ENCODE measurements at places on chromosomes 11 and 22.

- peak; percentile 14 for DNase-seq
Observed at GRCh38 chr11:2778630-2779498, 79.1 kb upstream of the KCNQ1OT1 start.

GRCh38 chr11:67370351-67371076 lies 2.9 kb downstream of the CLCF1 start:
- DNase-seq, result no peak

DNA sequence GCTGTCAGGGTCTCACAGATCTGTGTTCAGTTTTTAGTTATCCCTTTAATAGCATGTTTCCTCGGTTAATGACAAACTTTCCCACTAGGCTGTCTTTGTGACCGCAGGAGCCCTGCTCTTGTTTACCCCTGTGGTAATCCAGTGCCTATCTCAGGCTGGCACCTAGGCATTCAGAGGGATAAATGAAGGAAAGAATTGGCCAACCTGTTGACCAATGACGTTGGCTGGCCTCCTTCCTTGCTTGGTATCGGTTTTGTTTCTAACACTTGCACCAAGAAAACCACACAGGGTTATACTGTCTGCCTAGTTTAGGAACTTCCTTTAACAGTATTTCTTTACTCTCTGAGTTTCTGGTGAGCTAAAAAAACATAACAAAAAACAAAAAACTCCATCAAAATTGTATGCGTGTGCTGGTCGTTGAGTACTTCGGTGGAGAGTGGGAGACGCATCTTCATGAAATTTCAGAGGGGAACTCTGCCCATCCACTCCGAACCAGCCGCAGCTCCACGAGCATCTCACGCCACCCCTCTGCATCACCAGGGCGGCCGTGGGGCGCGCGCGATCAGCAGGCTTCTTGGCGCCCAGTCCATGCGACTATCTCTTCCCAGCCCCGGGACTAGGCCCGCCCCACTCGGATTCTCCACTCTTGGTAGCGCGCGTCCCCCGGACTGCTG lies 563 bp upstream of the ENDOD1 start:
- DNase-seq, result no peak

GRCh38 chr11:87743007-87743406 lies 432.2 kb downstream of the RAB38 start:
- DNase-seq, result no peak

- no peak for DNase-seq
Observed at GRCh38 chr22:27213766-27214581, 556.6 kb downstream of the MIAT start.

DNA sequence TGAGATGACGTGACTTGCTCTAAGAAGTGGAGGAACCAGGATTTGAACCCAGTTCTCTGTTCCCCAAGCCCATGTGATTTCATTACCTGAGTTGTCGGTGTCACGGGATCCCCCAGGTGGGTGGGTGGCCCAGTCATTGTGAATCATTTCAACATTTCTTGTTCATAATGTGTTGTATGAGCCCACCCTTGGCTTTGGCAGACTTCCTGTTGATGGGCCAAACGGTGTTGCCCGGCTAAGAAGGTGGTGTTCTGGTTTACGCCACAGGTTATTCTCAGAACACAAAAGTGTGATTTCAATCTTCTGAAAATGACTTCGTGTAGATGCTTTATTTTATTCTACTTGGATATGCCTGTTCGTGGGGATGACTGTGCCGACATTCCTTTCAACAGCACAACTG lies 21.6 kb upstream of the ST14 start:
- DNase-seq, result no peak

DNA sequence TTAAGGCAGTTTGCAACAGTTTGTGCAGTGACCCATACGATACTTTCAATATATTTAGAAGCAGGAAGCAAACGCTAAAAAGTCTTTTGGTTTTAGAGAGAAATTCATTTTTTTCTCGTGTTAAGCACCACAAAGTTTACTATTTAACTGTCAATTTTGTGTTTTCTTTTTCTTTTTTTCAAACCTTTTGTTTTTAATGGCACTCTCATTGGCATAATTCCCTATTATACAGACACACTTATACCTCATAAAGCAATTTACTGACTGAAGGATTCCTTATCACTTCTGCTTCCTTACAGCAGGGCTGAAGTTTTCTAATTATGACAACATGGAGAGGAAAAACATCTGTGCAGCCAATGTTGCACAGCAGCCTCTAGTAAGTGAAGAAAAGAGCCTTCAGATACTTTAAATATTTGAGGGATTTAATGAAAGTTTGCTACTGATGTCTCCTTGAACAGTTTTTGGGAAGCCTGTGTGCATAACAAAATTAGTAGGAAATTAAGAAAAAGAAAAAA lies 2191.2 kb downstream of the LRRC4C start:
- DNase-seq, result no peak

DNA sequence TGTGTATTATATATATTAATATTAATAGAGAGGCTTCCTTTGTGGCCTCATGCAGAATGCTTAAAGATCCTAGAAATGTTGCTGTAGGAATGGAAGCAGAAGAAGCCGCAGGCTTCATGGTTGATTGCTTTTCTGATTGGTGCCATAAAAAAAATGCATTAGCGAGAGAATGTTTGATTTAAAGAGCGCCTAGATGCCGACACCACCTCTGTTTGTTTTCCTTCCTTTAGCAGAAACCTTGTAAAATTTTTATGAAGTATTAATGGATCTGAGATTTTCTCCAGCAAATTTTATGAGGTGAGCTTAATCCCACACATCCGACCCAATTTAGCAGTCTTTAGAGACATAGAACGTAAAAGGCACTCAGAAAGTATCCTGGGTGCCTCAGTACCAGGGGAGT lies 587.5 kb downstream of the NTM start:
- no peak for DNase-seq

GRCh38 chr11:111548525-111548924 lies 8.0 kb downstream of the LAYN start:
- no peak for DNase-seq

GRCh38 chr22:17135153-17135760 lies 14.1 kb upstream of the TMEM121B start:
- no peak for DNase-seq

- DNase-seq, result no peak
Observed at GRCh38 chr11:10397226-10397987, 57.7 kb upstream of the AMPD3 start.

GRCh38 chr11:61657566-61658290 lies 22.5 kb upstream of the DAGLA start:
- no peak for DNase-seq

DNA sequence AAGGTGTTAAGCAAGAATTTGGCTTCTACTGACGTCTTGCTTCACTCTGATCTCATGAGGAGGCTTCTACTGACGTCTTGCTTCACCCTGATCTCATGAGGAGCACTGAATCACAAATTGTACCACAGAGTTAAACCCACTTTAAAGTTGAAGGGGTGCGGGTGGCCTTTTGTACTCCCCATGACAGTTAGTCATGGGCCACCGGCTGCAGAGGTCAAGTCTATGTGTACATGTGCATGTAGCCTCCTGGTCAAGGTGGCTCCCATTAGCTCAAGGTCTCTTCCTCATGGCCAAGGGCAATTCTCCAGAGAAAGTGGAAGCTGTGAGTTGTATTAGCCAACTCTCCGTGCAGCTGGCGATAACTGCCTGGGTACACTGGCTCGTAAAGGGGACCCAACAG lies 23.1 kb upstream of the FZD4 start:
- no peak for DNase-seq

GRCh38 chr22:39184586-39185577 lies 32.4 kb upstream of the CBX7 start:
- DNase-seq, result no peak

DNA sequence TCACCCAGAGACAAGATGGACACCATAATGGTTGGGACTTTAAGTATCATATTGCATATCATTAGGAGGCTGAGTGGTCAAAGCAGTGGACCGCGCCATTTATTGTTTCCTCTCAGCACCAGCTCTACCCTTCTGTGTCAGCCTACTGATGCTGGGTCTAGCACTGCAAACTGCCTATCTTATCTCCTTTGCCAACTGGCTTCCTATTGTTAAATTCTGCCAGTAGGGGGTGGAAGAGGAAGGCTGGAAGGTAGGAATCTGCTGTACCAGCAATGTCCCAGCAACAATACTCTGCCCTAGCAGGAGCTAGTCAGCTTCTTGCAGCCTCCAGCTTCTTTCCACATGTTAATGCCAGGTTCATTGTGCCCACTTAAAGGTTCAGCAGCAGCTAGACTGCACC lies 367.1 kb upstream of the PDGFD start:
- no peak for DNase-seq

- DNase-seq, result no peak
Observed at GRCh38 chr11:90639461-90639993, 416.7 kb upstream of the CHORDC1 start.

- DNase-seq, result no peak
Observed at GRCh38 chr22:50683994-50684371, 11.4 kb downstream of the SHANK3 start.

DNA sequence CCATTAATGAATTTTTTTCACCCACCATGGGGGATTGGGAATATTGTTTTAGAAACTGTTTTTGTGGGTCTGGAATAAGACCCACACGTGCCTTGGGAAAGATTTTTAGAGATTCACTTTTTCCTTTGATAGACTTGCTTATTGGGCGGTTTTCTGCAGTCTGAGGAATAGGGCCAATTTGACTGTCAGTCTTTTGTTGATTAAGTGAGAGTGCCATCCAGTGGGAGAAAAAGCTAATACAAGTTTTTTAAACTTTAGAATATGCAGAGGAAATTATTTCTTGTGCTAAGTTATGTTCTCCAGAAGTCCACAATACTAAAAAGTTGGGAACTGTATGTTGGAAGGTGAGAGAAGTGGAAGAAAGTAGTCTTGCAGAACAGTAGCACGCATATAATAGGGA lies 56.1 kb downstream of the PRMT3 start:
- no peak for DNase-seq

DNA sequence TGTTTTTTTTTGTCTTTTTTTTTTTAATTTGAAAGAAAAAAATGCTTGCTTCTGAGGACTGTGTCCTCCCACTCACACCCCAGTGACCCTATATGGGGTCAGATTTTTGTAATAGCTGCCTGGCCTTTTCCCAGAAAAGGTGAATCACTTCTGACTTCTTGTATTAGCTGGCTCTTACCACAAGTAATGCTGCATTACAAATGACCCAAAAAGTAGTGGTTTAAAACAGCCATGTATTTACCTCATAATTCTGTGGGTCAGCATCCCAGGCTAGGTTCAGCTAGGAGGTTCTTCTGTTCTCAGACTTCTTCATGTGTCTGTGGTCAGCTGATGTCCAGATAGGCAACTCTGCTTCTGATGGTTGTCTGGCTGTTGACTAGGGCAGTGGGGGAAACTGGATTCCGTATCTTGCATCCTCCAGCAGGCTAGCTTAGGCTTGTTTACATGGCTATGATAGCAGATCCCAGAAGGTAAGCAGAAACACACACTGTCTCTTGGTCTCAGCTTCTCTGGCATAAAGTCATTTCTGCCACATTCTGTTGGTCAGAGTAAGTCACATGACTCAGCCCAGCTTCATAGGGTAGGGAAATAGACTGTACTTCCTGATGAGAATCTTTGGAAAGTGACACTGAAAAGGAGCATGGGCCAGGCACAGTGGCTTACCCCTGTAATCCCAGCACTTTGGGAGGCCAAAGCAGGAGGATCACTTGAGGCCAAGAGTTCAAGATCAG lies 19.5 kb downstream of the LHFPL7 start:
- DNase-seq, result no peak

GRCh38 chr11:30128269-30128932 lies 102.4 kb upstream of the FSHB start:
- no peak for DNase-seq

- no peak for DNase-seq
Observed at GRCh38 chr11:122741613-122742300, 86.2 kb downstream of the UBASH3B start.

Measured in activated T-cell treated with anti-CD3 and anti-CD28 coated beads, Interleukin-2, amount 50 U/mL, for 1 hour (primary cell).